ENCODE measurements at places on chromosomes 7 and 10.

GRCh38 chr7:46568420-46569132 lies 647.5 kb upstream of the IGFBP3 start:
- DNase-seq = no peak

- no peak for DNase-seq
Observed at GRCh38 chr7:150998341-150998740, 7.5 kb downstream of the NOS3 start.

GRCh38 chr7:151553356-151553755 lies 33.7 kb upstream of the RHEB start:
- no peak for DNase-seq

DNA sequence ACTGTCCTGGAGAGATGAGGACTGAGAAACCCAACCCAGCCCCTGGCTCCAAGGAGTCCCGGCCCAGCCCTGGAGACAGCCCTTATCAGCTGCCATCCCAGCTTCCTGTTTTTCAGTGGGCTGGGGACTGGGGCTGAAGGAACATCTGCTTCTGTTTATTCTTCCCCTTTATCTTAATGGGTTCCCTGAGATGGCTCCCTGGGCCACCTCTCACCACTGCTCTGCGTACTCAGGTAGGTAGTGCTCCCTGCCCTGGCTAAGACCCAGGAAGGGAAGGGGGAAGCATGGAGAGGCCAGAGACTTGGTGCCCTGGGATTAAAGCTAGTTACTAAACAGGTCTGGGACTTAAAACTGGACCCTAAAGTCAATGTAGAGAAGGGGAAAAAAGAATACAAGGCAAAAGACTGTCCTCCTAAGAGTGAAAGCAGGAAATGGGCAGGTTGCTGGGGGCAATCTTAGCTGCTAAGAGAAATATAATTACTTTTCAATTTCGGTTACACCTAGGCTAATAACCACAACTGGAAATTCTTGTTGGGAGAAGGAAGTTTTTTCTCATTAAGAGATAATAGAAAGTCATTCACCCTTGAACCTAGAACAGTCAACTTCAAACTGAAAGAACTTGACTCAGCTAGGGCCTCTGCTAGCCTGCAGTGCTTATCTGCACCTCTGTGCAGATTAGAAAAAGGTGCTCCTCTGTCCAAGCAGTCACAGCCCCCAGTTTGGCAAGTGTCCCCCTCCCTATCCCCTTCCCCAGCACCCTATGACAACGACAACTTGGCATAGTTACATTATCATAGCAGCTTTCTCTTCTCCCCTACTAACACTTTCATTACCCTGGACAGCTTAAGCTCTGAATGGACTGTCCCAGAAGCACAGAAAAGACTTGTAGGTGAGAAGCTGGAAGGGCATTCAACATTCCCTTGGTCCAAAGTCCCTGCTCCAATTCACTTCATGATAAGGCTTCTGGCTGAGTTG lies 65.6 kb upstream of the KDM7A start:
- no peak for DNase-seq

DNA sequence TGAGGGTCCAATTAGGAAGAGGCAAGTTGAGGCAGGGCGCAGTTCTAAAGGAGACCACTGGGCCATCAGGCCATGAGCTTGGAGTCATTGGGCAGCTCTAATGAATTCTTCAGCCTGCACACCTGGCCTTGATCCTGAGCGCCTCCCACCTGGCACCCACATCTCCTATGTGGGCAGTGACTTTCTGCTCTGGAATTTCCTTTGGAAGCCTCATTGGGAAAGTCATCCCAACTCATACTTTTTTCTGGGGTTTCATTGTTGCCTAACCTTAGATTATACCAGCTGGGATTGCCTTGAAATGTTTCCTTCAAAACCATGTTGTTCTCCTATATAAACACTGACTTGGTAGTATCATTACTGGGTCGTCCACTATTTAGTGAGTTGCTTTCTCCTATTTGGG lies 54.1 kb downstream of the PLPP4 start:
- DNase-seq = no peak

- DNase-seq = no peak
Observed at GRCh38 chr10:99234041-99234790, 1.4 kb downstream of the HPSE2 start.

Data from stimulated activated CD8-positive, alpha-beta memory T cell treated with anti-CD3 and anti-CD28 coated beads, Interleukin-4, amount 100 ng/mL, for 1 hour (primary cell).